ENCODE measurements at places on chromosomes 16 and 17.

DNA sequence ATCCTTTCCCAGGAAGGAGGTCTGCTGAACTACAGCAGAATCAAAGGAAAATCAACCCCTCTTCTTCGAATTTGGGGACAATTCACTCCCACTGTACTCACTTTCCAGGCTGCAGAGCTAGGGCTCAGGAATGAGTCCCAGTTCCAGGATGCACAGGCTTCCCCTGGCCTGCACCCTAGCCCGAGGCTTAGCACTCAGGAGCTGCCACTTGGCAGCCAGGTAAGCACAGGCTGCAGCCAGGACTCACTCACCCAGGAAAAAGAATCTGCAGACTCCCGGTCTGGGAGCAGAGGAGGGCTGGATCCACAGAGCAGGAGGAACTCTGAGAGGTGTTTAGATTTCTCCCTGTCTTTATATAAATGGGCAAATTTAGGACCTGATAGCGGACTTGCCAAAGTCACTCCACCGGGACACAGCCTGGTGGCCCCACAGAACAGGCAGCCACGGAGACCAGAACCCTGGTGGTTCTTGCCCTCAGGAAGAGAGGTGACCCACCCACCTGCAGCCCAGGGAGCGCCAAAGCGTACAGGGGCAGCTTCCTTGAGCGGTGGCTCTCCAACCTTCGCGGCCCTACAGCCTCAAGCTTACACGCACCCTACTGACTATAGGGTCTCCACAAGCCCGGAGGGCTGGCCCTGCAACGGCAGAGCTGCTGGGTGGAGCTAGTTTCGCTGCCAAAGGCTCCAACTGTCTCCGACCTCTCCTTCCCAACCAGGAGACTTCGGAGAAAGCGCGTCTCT lies 4.8 kb downstream of the CBLN1 start:
- no peak for DNase-seq

- DNase-seq, result no peak
Observed at GRCh38 chr17:37147301-37147812, 198.6 kb downstream of the AATF start.

DNA sequence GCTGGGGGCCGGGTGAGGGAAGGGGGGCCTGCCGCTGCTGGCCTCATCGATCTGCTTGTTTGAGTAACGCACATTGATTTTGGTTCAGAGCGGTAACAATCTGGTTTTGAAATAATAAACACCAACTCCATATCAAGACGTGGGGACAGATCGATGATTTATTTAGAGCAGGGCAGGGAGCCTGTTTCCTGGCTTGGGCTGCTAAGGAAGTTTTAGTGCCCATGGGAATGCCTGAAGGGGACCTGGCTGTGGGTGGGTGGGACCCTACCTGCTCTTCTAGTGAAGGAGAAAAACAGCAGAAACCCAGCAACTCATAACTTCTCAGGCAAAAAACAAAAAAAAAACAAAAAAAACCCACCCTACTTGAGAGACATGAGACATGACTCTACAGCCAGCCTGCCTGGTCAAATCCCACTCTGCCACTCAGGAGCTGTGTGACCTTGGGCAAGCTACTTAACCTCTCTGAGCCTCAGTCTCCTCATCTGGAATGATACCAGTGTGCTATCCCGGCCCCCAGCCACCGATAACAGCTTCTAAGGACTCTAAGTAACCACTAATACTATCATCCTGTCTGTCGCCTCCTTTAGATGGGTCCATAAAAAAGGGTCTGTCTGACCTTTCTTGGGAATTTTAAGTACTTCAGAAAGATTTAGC lies 66.0 kb downstream of the PIPOX start:
- DNase-seq, result no peak

DNA sequence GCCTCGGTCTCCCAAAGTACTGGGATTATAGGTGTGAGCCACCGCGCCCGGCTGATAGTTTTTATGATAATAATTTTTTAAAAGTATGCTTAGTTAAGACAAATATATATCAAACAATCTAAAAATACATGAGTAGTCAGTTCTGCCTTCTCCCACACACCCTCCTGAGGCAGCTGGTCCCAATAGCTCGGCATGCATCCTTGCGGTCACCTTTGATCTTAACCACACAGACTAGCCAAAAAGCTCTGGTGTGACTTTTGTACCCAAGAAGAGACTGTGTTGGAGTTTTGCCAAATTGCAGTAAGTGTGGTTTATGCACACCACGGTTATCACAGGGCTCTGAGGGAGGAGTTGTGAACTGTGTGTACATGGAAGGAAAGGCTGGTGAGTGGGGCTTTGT lies 25.6 kb downstream of the ATP6V0A1 start:
- DNase-seq, result no peak

GRCh38 chr17:7038025-7038862 lies 2.4 kb downstream of the SLC16A13 start:
- no peak for DNase-seq

GRCh38 chr16:64362193-64362592 lies 759.7 kb downstream of the CDH11 start:
- no peak for DNase-seq
